ENCODE measurements at places on chromosomes 1 and 21. TPM values are rescaled to one million over a fixed set of nuclear protein-coding genes. Genes with fewer than 3 reads are reported as not detected.

DNA sequence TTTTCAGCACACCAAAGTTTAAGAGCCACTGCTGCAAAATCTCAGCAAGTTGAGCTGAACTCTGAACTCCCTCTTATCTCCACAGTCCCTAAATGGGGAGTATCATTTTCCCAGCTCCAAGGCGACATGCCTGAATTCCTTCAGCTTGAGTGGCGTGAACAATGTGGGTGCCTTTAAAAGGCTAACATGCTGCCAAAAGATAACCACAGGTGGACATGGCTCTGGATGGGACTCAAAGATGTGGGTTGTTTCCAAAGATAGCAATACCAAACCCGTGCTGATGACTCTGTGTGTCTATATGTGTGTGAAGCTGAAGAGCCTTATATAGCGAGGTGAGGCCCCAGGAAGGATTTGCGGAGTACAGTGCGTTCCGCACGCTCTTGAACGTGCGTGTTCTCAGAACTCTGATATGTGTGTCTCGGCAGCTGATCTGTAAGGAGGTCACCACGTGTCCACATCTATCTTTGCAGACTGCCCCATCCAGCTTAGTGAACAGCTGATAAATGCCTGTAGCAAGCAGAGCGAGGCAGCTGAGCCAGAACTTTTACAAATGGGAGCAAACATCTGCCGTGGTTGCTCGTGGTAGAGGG lies 189.2 kb downstream of the DYRK1A start:
- H3K4me1 ChIP-seq: peaks cover 13% of the 10 kb centered on the region
- no peaks in the 10 kb centered on the region for H3K27me3 ChIP-seq
- no peak for DNase-seq
- H3K4me3 ChIP-seq: no peak overlapping the region
- no peaks in the 10 kb centered on the region for H3K36me3 ChIP-seq
- H3K27ac ChIP-seq: peak overlapping the region; percentile 94

- no peaks in the 10 kb centered on the region for H3K27me3 ChIP-seq
- no peak overlapping the region for H3K27ac ChIP-seq
- no peaks in the 10 kb centered on the region for H3K36me3 ChIP-seq
- peak; percentile 23 for DNase-seq
- H3K4me3 ChIP-seq: no peak overlapping the region
- H3K4me1 ChIP-seq: peaks cover 9% of the 10 kb centered on the region
Measured at GRCh38 chr1:106746448-106747085, 309.9 kb upstream of the PRMT6 start.

The NCMAP gene
- 6.5 TPM for total RNA-seq

DNA sequence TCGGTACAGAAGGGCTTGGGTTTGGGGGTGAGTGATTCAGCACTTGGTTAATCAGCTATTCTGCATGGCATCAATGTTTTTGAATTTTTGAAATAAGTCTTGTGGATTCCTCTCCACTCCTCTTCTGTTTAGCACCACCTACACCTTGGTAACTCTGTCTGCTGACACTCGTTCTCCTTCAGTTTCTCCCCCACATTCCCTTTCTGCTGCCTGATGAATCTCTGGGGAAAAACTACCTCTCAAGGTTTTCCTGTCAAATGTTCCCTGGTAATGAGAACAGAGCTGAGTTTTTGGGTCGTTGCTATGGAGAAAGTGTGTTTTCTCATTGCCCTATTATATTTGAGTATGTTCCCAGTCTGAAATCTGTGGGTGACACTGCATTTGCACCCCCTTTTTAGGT lies 108.2 kb downstream of the GABPA start:
- no peak overlapping the region for H3K4me3 ChIP-seq
- no peaks in the 10 kb centered on the region for H3K27me3 ChIP-seq
- H3K4me1 ChIP-seq: no peaks in the 10 kb centered on the region
- no peak for DNase-seq

DNA sequence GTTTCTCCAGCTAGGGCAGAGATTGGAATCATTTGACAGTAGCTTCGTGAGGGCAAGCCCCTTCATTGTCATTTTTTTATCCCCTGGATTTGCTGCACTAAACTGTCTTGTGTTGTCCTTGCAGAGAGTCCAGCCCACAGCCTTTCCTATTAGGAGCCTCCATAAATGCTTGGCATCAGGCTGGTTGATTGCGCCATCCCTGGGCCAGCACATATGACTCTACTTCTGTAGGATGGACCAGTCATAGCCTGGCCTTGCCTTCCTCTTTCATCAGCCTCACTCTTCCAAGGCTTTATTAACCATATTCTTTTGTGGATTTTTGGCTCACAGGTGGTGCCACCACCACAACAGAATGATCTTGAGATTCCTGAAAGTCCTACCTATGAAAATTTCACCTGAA lies 31.4 kb downstream of the LY9 start:
- H3K36me3 ChIP-seq: no peaks in the 10 kb centered on the region
- no peak overlapping the region for H3K27ac ChIP-seq
- no peak overlapping the region for H3K4me3 ChIP-seq
- H3K27me3 ChIP-seq: no peaks in the 10 kb centered on the region
- H3K4me1 ChIP-seq: no peaks in the 10 kb centered on the region

- H3K27ac ChIP-seq: peak overlapping the region; percentile 67
- no peaks in the 10 kb centered on the region for H3K4me1 ChIP-seq
- H3K4me3 ChIP-seq: no peak overlapping the region
Measured at GRCh38 chr1:201359031-201359872, 18.2 kb downstream of the TNNT2 start.

- no peaks in the 10 kb centered on the region for H3K27me3 ChIP-seq
- no peaks in the 10 kb centered on the region for H3K4me1 ChIP-seq
- no peaks in the 10 kb centered on the region for H3K36me3 ChIP-seq
- DNase-seq: no peak
- H3K27ac ChIP-seq: no peak overlapping the region
Measured at GRCh38 chr1:210505601-210506496, 177.1 kb downstream of the HHAT start.

- no peaks in the 10 kb centered on the region for H3K36me3 ChIP-seq
- H3K4me1 ChIP-seq: no peaks in the 10 kb centered on the region
- H3K27ac ChIP-seq: no peak overlapping the region
- DNase-seq: no peak
- no peak overlapping the region for H3K4me3 ChIP-seq
Measured at GRCh38 chr1:99251308-99251707, 13.0 kb upstream of the PLPPR4 start.

- no peak overlapping the region for H3K27ac ChIP-seq
- peaks cover 3% of the 10 kb centered on the region for H3K36me3 ChIP-seq
- no peak overlapping the region for H3K4me3 ChIP-seq
Measured at GRCh38 chr1:27113861-27114260, 41.1 kb downstream of the SLC9A1 start.

The USH2A gene
- total RNA-seq: 0.11 TPM

DNA sequence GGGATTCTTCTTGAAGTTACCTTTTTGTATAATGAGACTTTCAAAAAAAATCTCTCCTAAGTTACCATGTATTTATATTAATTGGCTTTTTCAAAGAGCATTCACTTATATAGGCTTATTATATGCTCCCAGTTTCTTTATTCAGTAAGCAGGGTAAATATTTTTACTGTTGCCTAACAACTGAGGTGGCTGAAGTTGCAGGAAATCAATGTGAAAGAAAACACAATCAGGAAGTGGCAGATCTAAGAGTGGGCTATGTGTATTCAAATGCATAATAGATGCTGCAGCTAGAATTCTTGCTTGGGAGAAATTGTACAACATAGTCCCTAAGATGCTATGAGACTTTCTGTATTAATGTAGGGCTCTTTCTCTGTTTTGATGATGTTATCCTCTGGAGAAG lies 606.9 kb downstream of the NUF2 start:
- DNase-seq: peak; percentile 36
- H3K4me1 ChIP-seq: no peaks in the 10 kb centered on the region
- H3K27me3 ChIP-seq: no peaks in the 10 kb centered on the region
- H3K36me3 ChIP-seq: no peaks in the 10 kb centered on the region
- H3K27ac ChIP-seq: no peak overlapping the region
- no peak overlapping the region for H3K4me3 ChIP-seq

DNA sequence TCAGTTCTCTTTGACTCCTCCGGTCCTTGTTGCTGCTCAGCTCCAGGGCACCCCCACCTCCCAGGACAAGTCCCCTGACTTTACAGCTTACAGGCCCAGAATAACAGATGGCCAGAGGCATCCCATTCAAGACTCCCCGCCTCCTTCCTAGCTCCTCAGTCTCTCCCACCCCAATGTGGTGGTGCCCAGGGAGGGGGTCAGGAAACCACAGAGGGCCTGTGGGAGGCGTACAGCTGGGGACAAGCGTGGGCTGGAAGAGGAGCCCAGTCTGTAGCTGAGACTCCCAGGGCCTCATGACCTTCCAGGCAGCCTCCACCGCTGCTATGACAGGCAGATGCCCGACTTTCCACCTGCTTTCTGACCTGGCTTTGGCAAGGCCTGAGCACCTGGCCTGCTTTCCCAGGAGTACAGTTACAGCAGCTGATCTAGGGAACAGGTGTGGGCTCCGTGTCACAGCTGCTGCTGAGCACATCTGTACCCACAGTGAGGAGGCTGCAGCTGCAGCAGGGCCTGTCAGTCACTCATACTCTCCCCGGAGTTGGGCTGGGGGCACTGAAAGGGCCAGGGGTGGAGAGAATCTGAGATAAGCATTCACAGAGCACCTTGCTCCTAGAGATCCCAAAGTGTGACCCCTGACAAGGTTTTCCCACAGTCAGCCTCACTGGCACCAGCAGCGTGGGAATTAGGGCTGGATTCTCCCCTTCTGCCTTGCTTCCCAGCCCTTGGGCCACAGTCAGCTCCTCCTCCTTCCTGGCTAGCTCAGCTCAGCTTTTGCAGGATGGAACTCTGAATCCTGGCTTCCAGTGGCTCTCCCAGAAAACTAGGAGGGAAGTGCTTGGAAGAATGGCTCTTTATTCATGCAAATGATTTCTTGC lies 7.1 kb upstream of the NAV1 start:
- no peaks in the 10 kb centered on the region for H3K27me3 ChIP-seq
- no peak for DNase-seq
- peak overlapping the region; percentile 54 for H3K27ac ChIP-seq
- no peaks in the 10 kb centered on the region for H3K36me3 ChIP-seq

DNA sequence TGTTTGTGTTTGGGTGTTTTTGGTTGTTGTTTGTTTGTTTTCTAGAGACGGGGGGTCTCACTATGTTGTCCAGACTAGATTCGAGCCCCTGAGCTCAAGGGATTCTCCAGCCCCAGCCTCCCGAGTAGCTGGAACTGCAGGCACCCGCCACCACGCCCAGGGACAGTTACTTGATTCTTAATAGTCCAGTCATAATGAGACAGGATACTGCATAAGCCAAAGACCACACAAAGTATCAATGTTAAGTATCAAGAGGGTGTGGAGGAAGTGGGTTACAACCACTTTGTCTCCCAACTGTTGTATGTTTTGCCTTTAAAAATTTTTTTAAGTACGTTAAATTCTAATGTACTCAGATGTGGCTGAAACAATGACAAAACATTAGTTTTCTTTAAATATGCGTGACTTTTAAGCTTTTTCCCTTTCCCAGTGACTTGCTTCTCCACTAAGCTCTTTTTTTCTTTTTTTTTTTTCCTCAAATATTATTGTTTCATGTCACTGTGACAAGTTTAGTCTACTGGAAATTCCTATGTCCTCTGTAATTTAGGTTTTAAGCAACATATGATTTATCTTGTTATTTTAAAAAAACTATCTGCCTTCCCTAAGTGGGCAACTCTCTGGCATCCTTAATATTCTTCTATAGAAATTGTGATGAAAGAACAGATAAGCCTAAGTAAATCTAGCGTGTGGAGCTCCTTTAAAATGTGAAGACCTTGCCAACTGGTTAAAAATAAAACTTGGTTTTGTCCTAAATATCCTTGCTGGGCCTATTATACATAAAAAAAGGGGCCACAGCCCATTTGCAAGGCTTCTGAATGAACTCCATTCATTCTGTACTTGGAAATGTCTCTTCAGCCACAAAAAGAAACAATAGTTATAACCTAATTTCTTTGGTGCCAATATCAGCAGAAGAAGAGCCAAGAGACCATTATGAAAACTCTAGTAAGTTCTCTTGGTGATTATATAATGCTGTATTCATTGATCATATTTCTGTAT lies 56.2 kb upstream of the DPH5 start:
- no peak for DNase-seq
- H3K36me3 ChIP-seq: no peaks in the 10 kb centered on the region

DNA sequence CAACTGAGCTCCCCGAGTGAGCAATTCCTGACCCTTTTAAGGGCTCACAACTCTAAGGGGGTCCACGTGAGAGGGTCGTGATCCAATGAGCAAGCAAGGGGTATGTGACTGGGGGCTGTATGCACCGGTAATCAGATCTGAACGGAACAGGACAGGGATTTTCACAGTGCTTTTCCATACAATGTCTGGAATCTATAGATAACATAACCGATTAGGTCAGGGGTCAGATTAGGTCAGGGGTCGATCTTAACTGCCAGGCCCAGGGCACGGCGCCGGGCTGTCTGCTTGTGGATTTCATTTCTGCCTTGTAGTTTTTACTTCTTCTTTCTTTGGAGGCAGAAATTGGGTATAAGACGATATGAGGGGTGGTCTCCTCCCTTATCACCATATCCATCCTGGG lies 30.7 kb upstream of the OPRD1 start:
- peaks cover 1% of the 10 kb centered on the region for H3K36me3 ChIP-seq
- no peak overlapping the region for H3K27ac ChIP-seq
- no peaks in the 10 kb centered on the region for H3K27me3 ChIP-seq
- DNase-seq: no peak
- no peak overlapping the region for H3K4me3 ChIP-seq
- no peaks in the 10 kb centered on the region for H3K4me1 ChIP-seq

The CHIA gene
- total RNA-seq: 11.4 TPM

DNA sequence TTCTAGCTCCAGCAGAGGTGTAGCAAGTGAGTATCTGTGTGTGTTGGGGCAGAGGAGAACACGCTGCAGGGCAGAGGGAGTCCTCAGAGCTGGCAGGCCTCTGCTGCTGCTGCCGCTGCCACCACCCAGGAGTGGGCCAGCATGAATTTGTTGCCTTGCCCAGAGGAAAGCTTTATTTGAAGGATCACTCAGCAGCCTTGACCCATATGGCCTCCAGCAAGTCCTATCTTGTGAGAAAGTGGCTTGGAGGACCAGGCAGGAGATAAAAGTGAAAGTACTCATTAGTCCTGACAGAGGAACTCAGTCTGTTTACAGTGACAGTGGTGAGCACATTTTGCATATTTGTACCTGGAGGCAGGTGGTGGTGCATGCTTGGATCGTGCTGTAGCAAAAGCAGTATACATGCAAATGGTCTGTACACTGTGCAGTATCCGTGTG lies 3.1 kb downstream of the TRAF5 start:
- no peak overlapping the region for H3K4me3 ChIP-seq
- H3K27me3 ChIP-seq: no peaks in the 10 kb centered on the region
- no peaks in the 10 kb centered on the region for H3K36me3 ChIP-seq

The SFN gene
- 118 TPM for total RNA-seq

The ISG20L2 gene
- 26.3 TPM for total RNA-seq

GRCh38 chr1:182990413-182991144 lies 32.6 kb upstream of the LAMC1 start:
- no peaks in the 10 kb centered on the region for H3K4me1 ChIP-seq
- H3K4me3 ChIP-seq: no peak overlapping the region
- H3K27ac ChIP-seq: no peak overlapping the region
- H3K27me3 ChIP-seq: no peaks in the 10 kb centered on the region
- H3K36me3 ChIP-seq: no peaks in the 10 kb centered on the region

The CD101 gene
- total RNA-seq: 2.2 TPM

The KCNJ15 gene
- 76.4 TPM for total RNA-seq

The HPCAL4 gene
- 0.18 TPM for total RNA-seq

DNA sequence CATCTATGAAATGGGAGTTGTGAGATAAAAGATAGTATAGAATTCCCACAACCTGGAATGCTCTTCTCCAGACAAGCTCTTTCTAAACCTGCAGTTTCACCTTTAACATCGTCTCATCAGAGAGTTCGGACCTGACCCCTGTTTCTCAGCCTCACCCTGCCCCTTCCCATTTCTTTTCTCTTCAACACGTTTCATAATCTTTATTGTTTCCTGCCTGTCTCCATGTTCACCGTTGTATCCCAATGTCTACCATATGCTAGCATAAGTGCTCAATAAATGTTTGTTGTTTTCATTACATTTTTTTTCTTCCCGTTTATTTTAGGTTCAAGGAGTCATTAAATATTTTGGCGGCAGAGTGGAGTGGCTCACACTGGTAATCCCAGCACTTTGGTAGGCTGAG lies 32.4 kb downstream of the SESN2 start:
- no peaks in the 10 kb centered on the region for H3K4me1 ChIP-seq

The CLCNKA gene
- 1.3 TPM for total RNA-seq

All from lung (tissue), 17 donors.